T-cell (primary cell): ENCODE measurements at places on chromosomes 11 and 22.

- no peak for DNase-seq
Observed at GRCh38 chr11:57467508-57468157, 7.3 kb downstream of the RTN4RL2 start.

- no peak for DNase-seq
Observed at GRCh38 chr11:103257360-103257759, 148.1 kb downstream of the DYNC2H1 start.

DNA sequence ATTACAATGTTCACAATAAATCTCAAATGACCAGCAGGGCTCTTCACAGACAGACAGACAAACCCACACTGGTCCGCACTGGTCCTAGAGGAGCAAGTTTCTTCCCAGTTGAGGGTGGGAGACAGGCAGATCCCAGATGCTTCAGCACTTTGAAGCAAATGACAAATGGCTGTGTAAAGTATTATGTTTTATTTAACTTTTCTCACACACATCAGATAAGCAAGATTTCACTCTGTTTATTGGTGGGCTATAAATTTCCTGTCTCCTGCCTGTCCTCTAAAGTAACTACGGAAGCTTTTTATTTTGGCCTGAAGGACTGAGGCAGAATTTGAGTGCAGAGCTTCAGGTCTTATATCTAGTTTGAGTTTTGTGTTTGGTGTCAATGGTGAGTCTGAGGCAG, 174.7 kb upstream of the MTNR1B start:
- no peak for DNase-seq

DNA sequence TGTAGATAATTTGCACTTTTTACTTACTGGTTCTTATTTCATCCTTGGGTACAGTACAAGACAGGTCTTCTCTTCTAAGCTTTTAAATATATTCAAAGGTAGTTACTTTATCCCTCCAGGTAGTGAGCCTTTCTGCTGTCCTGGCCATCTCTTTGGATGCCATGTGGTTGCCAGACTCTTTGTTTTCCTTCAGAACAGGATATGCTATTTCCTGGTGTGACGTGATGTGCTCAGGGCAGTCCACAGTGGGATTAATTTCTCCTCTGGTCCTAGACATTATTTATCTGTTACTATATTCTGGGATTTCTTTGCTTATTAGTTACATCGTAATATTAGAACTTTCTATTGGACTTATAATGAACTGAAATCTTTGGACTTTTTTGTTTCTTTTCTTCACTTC, 63.7 kb downstream of the PPP6R3 start:
- no peak for DNase-seq

GRCh38 chr11:44743959-44744557, 17.3 kb downstream of the TSPAN18 start:
- no peak for DNase-seq
